ENCODE measurements at places on chromosomes 2 and 18. TPM values are rescaled to one million over a fixed set of nuclear protein-coding genes. Genes with fewer than 3 reads are reported as not detected.
A peak's percentile ranks its signal among the peaks of the same experiment; 100 is the strongest.

GRCh38 chr18:75314117-75314516 lies 103.5 kb downstream of the TSHZ1 start:
- DNase-seq, result no peak

- no peak for DNase-seq
Observed at GRCh38 chr2:11675423-11676112, 5.6 kb upstream of the NTSR2 start.

DNA sequence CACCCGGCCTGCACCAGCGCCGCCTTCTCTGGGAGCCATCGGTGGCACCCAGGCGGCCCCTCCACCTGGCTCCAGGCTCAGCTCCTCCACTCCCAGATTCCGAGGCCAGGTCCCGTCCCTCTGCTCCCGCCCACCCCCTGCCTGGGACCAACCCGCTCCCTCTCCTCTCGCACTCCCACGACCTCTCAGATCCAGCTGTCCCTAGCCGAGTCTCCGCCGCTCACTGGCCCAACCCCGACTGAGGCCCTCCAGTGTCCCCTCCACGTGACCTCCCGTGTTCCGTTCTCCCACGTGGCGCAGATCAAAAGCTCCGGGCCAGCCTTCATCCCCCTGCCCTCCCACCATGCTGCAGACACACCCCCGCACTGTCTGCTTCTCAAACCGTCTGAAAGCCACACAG lies 14.4 kb upstream of the SALL3 start:
- DNase-seq, result no peak

DNA sequence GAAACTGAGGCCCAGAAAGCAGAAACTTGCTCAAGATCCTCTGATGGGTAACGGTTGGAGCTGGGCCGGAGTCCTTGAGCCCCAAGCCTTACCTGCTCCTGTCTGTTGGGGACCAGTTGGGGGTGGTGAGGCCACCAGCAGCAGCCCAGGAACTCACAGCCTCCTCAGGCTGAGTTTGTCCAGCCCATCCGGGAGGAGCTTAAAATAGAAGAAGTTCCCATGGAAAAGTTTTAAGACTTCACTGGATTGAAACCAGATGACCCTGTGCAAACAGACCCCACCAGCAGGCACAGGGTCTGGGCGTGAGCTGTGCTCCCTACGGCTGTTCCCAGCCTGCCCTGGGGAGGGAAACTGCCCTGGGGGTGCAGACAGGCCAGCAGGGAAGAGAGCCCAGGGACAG lies 40.6 kb upstream of the FOSL2 start:
- DNase-seq, result no peak

GRCh38 chr2:201880579-201880978 lies 74.2 kb downstream of the CDK15 start:
- DNase-seq, result no peak

DNA sequence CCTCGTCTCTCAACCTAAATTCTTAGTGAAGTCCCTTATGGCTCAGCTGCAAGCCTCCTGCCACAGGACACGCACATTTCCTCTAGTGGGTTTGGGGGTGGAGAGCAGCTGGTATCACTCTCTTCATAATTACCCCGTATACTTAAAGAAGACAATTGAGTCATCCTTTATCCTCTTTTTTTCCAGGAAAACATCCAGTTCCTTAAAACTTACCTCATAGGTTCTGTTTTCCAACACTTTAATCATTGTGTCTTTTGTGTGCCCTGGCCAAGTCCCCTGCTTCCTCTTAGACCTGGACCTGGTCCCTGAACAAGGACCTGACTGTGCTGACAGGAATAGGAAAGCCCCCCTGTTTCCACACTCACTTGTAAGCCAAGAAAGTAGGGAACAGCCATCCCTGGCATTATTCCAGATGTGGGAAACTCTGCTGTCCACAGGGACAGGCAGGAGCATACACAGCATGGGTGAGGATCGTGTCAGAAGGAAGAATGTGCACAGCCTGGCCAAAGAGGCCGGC lies 42.3 kb upstream of the MYO1B start:
- DNase-seq, result peak; percentile 52

Gene FHOD3
- total RNA-seq, result 138 TPM

Gene NT5DC4
- total RNA-seq, result not detected

Gene RAB6C
- not detected for total RNA-seq

Gene SLC4A3
- total RNA-seq, result 445 TPM

Data from right cardiac atrium (tissue), 5 donors.